ENCODE measurements at places on chromosomes 3 and 15.
A peak's percentile ranks its signal among the peaks of the same experiment; 100 is the strongest.

- DNase-seq, result no peak
Observed at GRCh38 chr15:89792106-89792805, 16.1 kb downstream of the MESP2 start.

GRCh38 chr15:88790486-88790885, 12.8 kb upstream of the ACAN start:
- DNase-seq, result no peak

GRCh38 chr3:26259176-26259575, 363.4 kb upstream of the LRRC3B start:
- no peak for DNase-seq

DNA sequence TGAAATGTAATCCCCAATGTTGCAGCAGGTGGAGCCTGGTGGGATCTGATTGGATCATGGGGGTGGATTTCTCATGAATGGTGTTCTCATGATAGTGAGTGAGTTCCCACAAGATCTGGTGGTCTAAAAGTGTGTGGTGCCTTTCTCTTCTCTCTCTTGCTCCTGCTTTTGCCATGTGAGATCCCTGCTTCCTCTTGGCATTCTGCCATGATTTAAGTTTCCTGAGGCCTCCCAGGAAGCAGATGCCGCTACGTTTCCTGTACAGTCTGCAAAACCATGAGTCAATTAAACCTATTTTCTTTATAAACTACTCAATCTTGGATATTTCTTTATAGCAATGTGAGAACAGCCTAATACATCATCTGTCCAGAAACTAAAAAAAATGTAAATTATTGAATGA, 298.3 kb downstream of the MEX3B start:
- no peak for DNase-seq

GRCh38 chr3:177085794-177086193, 111.5 kb downstream of the TBL1XR1 start:
- no peak for DNase-seq

- DNase-seq, result no peak
Observed at GRCh38 chr3:143419611-143420010, 300.0 kb downstream of the CHST2 start.

DNA sequence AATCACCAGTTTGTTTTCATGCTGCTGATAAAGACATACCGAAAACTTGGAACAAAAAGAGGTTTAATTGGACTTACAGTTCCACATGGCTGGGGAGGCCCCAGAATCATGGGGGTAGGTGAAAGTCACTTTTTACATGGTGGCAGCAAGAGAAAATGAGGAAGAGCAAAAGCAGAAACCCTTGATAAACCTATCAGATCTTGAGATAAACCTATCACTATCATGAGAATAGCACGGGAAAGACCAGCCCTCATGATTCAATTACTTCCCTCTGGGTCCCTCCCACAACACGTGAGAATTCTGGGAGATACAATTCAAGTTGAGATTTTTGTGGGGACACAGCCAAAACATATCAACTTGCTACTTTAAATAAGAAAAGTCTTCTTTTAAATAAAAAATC, 28.9 kb downstream of the CD200R1L start:
- DNase-seq, result no peak

DNA sequence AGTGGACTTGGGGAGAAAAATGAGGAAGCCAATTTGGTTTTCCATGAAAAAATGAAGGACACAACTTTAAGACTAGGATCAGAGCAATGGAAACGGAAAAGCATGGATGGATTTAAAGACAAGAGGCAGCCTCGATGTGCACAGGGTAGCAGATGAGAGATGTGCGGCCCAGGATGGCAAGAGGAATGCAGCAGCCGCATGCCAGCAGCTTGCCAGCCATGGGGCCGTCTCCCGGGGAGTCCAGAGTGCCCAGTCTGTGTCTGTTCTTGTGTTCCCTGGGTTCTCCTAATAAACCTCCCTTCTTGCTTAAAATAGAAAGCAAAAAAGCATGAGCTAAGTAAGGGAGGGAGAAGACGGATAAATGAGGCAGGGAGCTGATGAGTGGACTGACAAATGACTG, 68.0 kb upstream of the IQSEC1 start:
- no peak for DNase-seq

GRCh38 chr15:48777645-48778330, 33.1 kb downstream of the CEP152 start:
- DNase-seq, result no peak

DNA sequence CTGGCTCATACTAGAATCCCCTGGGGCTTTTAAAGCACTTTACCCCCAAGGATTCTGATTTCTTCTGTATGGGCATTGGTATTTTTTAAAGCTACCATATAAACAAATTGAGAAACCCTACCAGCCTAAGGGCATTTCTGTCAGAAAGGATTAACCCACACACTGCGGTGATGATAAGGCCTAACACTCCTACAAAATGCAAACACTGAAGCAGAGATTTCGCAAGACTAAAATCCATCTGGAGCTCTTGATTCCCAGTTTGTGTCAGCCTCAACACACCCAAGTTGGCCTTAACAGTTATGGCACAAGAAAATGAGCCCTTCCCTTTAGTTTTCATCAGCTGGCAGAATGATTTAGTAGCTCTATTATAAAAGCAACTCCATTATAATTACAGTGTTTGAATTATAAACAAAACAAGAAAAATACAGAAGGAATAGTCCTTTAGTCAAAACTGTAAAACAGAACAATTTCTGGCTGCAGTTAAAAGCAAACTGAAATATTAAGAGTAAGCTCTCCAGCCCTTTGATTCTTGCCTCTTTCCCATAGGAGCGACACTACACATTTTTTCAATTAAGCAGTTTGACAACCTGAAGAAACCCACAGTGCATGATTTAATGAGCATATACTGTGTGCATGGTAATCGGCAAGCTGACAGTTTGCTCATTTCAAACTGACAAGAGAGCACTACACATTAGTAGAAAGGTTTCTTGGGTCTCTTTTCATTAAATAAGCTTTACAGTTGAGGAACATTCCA, 441.2 kb downstream of the FHIT start:
- no peak for DNase-seq

DNA sequence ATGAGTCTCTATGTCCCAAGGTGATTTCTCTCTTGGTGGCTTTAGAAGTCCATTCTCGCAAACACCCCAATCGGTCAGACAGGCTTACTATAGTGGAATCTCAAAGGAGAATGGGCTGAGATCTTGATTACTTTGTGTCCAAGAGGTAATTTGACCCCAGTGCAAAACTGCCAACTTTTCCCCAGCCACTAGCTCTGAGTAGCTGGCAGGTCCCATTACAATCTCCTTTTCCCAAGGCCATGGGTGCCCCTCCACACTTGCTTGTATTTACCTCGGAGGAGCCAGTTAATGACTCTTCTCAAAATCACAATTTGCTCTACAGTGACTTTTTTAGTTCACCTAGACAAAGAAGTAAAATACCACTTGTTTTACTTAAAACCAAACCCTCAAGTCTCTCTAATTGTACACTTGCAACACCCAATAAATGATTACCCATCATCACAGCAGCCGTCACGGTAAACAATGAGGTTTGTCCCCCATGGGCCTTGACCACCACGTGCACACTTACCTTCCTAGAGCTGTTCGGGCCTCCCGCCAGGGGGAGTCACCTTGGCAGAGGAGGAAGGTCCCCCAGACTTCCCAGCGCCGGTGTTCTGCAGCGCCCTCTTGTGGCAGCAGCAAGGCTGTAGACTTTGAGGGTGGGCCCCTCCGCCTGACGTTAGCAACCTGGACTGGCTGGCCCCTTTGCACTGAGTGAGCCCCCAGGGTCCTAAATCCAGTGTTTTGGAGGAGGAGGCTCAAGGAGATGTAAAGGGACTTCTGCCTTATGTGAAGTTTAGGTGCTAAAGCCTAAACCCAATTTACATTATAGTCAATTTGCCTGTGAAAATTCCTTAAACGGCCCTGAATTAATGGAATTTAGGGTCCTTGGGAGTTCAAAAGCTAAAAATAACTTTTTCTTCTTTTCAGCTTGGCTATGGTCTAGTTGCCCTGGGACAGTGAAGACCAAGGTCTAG, 18.7 kb upstream of the HDAC11 start:
- peak; percentile 69 for DNase-seq

- DNase-seq, result no peak
Observed at GRCh38 chr3:30657914-30658313, 51.5 kb downstream of the TGFBR2 start.

DNA sequence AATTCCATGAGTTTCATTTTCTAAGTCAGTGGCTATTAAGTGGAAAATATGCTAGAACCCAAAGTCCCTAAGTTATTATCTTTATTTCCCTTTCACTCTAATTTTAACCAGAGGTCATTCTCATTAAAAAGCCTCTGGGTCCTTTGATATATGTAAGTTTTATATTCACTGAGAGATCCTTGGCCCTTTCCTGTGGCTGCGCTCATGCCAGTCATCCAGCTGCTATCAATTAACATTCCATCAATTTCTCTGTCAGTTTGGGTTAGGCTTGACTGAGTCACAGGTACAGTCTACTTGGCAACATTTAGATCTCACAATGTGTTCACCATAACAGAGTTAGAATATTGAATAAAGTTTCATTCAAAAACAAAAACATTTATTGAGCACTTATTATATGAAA, 58.0 kb upstream of the FBN1 start:
- DNase-seq, result no peak

DNA sequence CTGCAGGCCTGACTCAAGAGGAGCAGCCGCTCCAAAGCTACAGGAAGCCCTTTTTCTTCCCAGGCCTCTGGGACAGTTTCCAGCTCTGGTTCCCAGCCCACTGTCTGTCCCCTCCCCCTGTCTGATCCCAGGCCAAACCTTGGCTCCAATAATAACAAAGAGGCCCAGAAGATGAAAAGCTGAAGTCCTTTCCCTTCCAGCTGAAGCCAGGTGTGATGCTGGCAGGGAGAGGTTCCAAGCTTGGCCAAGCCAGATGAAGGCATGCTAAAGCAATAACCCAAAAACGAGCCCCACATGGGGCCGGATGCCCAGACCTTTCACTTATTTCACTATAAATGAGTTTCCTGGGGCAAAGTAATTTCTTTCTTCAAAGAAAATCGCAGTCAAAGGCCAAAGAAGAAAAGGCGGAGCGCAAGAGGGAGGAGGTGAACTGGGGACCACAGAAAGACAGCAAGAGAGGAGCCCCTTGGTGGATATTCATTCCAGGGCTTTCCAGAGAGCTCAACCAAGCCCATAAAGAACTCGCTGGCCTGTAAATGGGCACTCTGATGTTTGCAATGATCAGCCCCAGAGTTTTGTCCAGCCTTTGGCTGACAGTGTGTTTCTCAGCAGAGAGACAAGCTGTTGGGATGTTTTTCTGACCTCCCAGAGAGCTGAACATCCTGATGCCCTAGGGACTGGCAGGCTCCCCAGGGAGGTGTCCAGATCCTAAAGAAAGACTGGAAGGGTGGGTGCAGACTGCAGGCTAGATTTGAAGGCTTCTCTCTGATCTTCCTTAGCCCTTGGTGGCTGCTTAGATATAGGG, 157.6 kb downstream of the UACA start:
- no peak for DNase-seq

DNA sequence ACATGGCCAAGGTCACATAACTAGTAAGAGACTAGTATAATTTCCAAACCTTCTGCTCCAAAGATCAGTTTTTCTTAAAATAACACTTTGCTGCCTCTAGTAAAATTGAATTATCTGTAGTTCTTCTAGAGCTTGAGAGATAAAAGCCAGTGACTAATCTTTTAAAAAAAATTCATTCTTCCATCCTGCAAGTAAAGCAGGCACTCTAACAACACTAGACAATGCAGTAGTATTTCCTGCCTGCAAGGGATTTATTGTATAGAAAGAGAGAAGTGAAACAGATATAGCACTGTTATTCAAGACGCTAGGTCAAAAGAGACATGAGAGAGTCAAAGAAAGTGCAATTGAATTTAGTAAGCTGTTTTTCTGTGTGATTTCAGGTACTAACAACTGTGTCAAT, 159.5 kb upstream of the TBC1D5 start:
- no peak for DNase-seq

GRCh38 chr3:172538368-172539151, 15.3 kb upstream of the TNFSF10 start:
- no peak for DNase-seq

- no peak for DNase-seq
Observed at GRCh38 chr3:193946945-193947344, 189.0 kb upstream of the HES1 start.

DNA sequence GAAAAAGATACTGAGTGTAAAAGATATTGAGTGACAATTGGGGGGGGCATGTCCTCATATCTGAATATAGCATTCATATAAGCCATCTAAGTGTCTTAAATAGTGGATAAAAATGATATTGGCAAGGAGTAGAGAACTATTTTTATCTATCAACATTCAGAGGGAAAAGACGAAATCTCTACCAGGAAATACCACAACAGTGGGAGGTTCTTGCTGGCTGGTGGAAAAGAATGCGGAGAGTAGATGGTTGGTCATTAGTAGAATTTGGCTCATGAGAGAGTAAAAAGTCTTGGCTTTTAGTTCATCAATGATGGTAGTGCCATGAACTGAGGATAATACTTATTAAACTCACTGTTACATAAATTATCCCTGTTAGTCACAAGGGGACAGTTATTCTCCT, 4.8 kb upstream of the TCF12 start:
- no peak for DNase-seq

GRCh38 chr3:31762097-31762764, 218.8 kb downstream of the OSBPL10 start:
- DNase-seq, result no peak

- DNase-seq, result no peak
Observed at GRCh38 chr3:12143949-12144504, 14.7 kb downstream of the TIMP4 start.

- DNase-seq, result no peak
Observed at GRCh38 chr3:56484122-56484521, 15.9 kb upstream of the ERC2 start.

GRCh38 chr3:101529816-101530685, 17.0 kb upstream of the SENP7 start:
- DNase-seq, result no peak

DNA sequence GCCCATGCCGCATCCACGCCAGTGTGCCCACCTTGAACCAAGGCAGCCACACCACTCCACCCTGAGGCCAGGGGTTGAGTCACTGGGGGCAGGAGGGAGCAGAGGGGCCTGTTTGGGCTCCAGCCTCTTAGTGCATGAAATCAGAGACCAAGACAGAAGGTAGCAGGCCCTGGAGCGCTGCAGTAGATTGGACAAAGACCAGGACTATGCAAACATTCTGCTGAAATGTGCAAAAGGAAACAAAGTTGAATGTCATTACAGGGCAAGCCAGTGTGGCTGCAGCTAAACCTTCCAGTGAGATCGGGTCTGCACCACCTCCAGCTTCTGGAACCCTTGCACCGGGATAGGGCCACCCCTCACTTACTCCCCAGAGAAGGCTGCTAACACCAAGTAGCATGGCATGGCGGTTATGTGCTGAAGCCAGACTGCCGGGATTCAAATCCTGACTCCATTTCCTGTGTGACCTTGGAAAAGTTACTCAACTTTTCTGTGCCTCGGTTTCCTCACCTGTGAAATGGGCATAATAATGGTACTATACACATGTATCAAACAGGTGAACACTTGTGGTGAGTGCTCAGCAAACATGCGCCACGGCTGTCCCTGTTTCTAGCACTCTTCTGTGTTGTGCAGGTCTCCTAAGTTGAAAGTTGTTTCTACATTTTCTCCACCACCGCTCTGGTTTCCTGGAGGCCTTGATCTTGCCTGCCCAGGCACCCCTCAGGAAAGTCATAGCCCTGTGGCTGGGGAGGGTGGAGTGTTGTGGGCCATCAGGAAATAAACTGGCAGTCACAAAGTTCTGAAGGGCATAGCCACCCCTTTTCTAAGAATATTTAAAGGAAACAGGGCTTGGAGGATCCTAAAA, 25.0 kb upstream of the GP9 start:
- no peak for DNase-seq

- no peak for DNase-seq
Observed at GRCh38 chr3:44065311-44066094, 176.2 kb upstream of the TOPAZ1 start.

Data from activated CD8-positive, alpha-beta memory T cell treated with anti-CD3 and anti-CD28 coated beads, Interleukin-2, amount 50 U/mL, for 4 hours (primary cell).